Pulmonary artery endothelial cell (primary cell): ENCODE measurements at places on chromosomes 7 and 10.
A peak's percentile ranks its signal among the peaks of the same experiment; 100 is the strongest.

GRCh38 chr10:96254976-96255375, 16.4 kb downstream of the BLNK start:
- no peak for DNase-seq

GRCh38 chr10:73768881-73769280, 13.0 kb upstream of the CHCHD1 start:
- DNase-seq: no peak

GRCh38 chr10:7411671-7412128, 866 bp upstream of the SFMBT2 start:
- DNase-seq: no peak

DNA sequence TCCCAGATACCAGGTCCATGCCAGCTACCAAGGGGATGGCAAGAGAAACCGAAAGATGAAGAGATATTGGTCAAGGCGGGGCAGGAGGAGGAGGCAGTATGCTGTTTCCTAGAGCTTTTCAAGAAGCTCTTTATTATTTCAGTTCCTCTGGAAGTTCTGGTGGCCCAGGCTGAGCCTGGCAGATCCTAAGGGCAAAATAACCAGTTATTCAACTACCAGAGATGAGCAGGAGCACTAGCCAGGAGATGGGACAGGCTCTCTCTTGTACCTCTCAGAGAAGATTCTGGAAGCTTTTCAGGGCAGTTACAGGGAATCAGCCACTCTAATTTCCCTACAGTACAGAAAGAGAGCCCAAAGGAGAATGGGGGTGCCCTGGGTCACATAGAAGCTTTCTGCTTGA, 5.3 kb downstream of the DNAJB12 start:
- DNase-seq: no peak

GRCh38 chr7:146961617-146962016, 845.0 kb downstream of the CNTNAP2 start:
- DNase-seq: no peak

GRCh38 chr7:145347271-145347670, 511.4 kb upstream of the TPK1 start:
- DNase-seq: no peak

DNA sequence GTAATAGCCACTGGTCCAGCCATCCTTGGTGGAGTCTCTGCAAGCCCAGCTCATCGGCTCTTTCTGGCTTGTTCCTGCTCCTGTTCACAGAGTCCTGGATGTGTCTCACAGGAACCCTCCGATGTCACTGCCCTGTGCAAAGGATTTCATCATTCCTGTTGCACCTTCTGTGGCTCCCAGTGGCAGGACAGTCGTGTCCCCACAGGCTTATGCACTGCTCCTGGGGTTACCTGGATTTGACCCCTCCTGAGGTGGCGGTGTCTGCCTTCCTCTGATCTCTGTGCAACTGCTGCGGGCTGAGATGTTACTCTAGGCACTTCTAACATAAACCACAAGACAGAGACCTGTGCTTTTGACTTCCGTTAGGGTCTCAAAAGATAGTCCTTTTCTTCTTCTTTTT, 30.6 kb downstream of the APBB1IP start:
- DNase-seq: no peak

DNA sequence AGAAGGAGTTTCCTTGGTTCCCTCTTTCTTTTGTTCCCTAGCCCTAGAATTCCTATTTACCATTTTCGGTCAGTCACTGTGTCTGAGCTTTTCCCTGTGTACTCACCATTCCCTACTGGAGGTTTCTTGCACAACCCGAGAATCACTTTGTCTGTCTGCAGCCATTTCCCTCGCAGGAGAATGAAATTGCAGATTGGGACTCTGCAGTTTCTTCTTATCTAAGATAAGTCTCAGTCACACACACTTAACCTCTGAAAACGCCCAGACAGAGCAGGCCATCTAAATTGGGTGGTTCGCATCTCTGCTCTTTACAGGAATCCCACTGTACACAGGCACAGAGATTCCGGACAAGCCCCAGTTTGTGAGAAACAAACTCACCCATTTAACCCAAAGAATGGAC, 58.6 kb upstream of the CNTNAP2 start:
- no peak for DNase-seq

DNA sequence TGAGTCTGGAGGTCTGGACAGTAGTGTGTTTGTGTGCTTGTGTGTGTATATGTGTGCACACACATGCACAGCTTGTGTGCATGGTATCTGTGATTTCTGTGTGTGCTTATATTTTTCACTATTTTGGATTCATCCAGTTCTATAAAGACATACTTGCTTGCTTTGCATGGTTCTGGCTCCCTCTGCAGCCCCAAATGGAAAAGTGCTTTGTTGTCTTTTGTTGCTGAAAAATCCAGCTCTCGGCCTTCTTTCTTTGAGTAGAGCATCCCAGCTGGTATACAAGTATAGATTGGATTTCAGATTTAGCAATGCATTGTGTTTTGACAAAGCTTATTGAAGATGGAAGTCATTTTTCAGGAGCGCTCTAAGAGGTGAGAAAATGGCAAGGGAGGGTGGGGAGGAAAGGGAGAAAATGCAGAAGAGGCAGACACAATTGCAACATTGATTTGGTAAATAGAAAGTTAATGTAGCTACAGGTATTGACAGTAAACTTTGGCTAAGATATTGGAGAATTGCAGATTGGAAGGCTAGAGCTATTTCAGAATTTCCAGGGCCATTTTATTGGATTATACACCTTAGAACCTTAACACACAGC, 333.9 kb downstream of the AUTS2 start:
- DNase-seq: no peak

GRCh38 chr7:118629898-118630438, 405.5 kb downstream of the ANKRD7 start:
- no peak for DNase-seq

- no peak for DNase-seq
Measured at GRCh38 chr10:61774031-61774430, 111.3 kb downstream of the CABCOCO1 start.

- DNase-seq: no peak
Measured at GRCh38 chr7:50751146-50751545, 31.6 kb downstream of the GRB10 start.

GRCh38 chr10:60323162-60323561, 66.5 kb downstream of the ANK3 start:
- DNase-seq: no peak

DNA sequence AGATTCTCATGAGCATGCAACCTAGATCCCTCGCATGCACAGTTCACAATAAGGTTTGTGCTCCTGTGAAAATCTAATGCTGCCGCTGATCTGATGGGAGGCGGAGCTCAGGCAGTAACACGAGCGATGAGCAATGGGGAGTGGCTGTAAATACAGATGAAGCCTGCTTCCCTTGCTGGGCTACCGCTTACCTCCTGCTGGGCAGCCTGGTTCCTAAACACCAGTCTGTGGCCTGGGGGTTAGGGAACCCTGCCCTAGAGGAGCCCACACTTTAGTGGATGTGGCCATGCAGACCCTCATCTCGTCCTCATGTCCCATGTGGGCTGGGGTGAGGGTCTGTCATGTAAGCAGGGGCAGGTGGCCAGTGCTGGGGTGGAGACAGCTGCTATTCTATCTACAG, 417.6 kb downstream of the GLRX3 start:
- DNase-seq: no peak

GRCh38 chr10:34768261-34768971, 46.7 kb downstream of the PARD3 start:
- DNase-seq: no peak

DNA sequence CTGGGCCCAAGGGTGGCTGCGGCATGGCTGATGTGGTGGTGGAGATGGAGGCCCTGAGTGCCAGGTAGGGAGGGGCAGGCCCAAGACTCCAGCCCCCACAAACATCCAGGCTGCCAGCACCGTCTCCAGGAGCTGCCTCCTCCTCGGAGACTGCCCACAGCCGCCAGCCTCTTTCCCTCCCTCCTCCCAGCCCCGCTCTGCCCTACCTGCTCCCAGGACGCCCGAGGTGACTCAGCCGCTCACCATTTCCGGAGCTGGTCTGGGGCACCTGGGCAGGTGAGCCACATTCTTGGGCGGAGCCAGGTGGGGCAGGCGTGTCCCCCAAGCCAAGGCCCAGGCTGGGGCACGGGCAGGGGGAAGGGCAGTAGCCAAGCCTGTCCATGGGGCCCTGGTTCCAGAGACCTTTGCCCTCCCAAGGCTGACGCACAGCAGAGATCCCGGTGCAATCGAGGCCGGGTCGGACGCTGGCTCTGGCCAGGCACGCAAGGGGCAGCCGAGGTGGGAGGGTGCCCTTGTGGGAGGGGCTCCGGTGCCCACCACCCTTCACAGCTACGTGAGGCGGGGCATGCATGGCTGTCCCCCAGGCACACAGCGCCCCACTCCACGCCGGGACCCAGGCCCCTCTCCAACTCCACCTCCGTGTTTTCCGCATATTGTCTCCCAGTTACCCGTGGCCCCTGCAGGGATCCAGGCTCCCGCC, 8.8 kb downstream of the ADAP1 start:
- no peak for DNase-seq

DNA sequence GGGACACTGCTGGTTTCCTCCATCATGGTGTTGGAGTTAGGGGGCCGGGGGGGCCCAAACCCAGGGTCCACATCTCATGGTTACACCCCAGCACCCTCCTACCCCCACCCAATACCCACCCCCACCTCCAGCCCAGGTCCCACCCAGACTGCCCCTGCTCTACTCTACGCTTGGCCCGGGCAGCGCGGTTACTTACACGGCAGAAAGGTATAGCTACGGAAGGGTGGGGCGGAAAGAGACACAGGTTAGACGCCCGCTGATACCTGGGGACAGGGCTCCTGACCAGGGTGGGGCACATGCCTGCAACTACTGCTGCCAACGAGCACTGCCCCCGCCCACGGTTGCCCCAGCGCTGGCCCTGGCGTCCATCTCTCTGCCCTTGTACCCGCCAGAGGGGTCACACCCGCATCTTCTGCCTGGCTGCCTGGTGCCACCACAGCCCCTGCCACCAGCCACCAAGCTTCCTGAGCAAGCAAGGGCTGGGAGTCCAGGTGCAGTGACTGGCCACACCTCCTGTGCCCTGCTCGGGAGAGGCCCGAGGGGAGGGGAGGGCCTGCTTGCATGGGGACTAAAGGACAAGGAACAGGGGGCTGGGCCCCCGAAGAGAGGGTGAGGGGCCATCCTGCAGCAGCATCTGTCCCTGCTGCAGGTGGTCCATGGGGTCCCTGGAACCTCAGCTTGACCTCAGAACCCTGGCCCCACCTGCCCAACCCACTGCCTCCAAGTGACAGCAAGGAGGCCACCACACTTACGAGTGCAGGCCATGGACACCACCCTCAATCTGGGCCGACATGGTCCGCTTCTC, 16.1 kb downstream of the IMPDH1 start:
- DNase-seq: no peak

GRCh38 chr10:37774351-37774750, 83.1 kb downstream of the ZNF248 start:
- DNase-seq: no peak

DNA sequence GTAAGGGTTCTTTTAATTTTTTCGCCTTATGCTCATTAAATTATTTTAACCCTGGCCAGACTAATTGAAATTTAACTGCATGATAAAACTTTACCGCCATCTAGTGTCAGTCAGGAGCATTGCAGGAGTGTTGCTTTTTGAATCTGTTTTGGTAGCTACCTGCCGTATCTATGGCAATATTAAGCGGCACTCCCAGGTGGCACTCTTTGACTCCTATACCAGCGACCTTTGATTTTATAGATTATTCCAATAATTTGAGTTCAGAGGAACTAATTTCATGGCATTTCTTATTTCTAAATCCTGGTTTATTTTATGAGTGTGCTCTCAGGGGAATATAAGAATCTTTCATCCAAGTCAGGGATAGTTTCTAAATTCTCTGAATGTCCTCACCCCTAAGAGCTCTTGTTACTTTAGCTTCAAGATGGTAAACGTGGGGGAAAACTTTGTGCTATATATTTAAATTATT, 198.9 kb downstream of the REEP3 start:
- no peak for DNase-seq

DNA sequence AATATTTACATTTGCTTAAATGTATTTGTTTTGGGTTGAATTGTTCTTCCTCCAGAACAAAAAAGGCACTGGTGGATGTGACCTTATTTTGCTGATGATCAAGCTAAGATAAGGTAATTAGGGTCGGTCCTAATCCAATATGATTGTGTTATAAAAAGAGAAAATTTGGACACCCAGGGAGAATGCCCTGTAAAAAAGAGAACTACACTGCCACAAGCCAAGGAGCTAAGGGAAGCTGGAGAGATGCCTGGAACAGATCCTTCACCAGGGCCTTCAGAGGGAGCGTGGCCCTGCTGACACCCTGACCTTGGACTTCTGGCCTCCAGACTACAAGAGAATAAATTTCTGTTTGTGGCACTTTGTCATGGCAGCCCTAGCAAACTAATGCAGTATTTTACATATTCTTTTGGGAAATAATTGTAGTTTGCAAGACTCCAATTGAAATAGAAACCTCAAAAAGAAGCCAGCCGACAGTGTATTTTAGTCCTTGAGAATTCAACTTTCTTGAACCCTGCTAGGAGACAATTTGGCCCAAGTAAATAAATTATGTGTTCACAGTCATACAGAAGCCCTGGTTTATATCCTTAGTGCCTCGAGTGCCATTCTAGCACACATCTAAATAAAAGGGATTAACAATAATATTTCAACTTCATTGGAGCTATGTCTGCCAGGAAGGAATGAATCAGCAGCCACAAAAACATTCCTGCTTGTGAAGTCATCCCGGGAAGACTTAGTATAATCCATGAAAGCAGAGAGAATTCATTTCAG, 164.6 kb downstream of the PKD1L1 start:
- DNase-seq: peak; percentile 82

DNA sequence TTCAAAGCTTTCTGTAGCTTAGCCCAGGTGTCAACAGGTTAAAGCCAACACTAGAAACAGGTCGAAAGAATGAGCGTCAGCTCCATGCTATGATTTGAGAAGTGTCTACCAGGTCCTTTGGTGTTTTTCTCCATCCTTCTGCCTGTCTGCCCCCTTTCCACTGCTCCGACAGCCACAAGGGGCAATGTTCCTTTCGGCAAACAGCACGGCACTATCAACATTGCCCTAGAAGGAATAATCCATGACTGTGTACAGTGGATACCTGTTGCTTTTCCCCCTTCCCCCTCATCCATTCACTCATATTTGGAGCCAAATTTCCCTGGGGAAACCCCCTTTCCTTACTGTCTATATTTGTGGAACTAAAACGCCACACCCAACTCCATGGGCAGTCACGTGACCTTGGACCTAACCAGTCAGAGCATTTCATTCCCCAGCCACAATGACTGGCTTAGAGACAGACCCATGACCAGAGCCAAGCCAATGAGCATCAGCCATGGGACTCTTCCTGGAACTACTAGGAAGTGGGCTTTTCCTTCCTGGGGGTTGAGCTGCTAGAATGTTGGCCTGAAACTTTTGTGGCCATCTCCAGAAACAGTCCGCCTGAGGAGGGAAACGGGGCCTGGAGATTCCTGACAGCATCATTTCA, 51.5 kb downstream of the AFAP1L2 start:
- DNase-seq: no peak
